ENCODE measurements at places on chromosomes 7 and 10. TPM values are rescaled to one million over a fixed set of nuclear protein-coding genes. Genes with fewer than 3 reads are reported as not detected.
A peak's percentile ranks its signal among the peaks of the same experiment; 100 is the strongest.

DNA sequence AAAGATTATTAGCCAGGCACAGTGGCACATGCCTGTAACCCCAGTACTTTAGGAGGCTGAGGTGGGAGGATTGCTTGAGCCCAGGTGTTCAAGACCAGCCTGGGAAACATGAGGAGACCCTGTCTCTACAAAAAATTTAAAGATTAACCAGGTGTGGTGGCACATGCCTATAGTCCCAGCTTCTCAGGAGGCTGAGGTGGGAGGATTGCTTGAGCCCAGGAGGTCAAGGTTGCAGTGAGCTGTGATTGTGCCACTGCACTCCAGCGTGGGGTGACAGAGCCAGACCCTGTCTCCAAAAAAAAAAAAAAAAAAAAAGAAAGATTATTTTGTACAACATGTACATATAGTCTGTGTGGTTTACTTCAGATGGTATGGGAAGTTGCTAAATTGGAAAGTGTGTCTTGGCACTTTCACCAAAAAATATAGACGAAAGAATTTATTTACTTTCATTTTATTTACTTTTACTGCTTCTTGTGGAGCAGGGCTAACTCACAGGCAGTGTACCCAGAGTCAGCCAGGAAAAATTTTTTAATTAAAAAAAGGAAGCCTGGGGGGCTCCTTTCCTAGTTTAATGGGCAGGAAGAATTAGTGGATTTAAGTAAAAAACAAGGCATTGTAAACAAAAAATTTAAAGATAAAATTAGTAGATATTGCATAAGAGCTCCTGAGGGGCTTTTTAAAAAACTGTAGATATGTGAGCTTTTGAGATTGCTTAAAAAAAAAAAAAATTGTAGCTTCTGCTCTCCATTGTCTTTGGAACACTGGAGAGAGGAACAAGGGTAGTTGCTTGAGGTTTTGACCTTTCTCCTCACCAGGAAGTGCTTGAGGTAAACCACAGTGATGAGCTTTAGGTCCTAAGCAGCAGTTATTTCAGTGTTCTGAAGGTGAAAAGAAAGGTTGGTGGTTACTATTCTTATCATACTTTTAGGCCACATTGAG is 44.6 kb upstream of the VDAC2 start:
- DNase-seq = no peak

DNA sequence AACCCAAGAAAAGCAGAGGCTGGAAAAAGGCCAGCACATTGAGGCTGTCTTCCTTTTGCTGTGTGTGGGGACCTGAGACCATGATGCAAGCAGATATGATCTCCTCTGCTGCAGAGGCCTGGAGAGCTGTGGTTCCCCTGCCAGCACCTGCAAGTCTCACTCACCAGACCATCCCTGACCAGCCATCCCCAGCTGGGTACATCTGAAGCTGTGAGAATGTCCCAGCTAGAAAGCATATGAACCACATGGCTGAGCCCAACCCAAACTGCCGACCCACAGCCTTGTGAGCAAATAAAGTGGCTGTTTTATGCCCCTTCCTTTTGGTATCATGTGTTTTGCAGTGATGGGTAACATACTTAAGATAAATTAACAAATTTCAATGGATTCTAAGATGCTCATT is 114.9 kb downstream of the DYNC2I1 start:
- DNase-seq = no peak

DNA sequence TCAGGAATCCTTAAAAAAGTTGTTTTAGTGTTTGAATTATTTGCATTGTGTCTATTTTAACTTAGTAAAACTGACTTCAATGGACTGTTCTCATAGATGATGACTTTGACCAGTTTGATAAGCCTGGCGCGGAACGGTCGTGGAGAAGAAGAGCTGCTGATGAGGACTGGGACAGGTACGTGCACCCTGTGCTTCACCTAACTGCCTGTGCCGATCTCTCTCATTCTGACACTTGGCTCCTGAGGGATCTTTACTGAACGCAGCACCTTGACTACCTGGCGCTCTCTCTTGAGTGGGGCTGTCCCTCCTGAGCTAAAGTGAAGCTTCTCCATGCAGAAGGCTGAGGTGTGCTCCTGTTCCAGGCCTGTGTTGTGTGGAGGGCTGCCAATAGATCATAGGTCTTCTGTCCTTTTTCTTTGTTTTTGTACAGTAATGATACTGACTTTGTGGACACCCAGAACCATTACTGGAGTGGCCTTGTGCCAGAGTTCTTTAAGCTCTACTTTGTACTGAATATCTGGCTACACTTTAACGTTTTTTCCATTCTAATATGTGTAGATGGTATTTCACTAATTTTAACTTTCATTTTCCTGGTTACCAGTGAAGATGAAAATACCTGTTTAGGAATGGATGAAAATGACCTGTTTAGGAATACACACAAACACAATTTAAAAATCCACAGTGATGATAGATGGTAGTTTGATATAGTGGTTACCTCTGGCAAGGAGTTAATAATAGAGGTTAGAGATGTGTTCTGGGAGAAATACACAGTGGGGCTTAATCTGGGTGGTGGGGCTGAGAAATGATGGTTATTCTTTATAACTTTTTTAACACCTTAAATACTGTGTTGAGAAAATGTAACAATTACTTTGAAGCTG is 20.9 kb downstream of the RBM33 start:
- DNase-seq = peak; percentile 13

GRCh38 chr10:123781956-123782500 is 109.6 kb downstream of the CPXM2 start:
- no peak for DNase-seq

- no peak for DNase-seq
Observed at GRCh38 chr10:133411523-133412380, 12.7 kb downstream of the SPRN start.

GRCh38 chr7:22911889-22912288 is 89.2 kb upstream of the TOMM7 start:
- DNase-seq = peak; percentile 46

DNA sequence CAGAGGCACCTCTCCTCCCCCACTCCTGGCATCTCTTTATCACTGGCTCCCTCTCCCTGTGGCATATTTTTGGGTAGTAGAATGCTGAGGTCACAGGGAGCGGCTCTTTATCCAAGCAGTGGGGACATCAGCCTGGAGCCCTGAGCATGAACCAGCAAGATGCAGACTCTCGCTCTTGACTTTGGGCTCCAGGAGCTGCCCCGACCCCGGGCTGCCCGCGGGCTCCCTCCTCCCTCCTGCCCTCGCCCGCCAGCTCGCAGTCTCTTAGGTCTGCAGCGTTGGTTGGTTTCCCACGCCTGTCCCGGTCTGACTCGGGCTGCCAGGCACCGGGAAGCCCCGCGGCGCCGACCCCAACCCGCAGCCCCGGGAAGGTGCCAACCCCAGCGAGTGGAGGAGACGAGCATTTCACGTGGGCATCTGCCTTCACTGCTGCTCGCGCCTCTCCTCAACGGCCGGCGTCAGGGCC is 1.3 kb downstream of the INSYN2A start:
- DNase-seq = no peak

DNA sequence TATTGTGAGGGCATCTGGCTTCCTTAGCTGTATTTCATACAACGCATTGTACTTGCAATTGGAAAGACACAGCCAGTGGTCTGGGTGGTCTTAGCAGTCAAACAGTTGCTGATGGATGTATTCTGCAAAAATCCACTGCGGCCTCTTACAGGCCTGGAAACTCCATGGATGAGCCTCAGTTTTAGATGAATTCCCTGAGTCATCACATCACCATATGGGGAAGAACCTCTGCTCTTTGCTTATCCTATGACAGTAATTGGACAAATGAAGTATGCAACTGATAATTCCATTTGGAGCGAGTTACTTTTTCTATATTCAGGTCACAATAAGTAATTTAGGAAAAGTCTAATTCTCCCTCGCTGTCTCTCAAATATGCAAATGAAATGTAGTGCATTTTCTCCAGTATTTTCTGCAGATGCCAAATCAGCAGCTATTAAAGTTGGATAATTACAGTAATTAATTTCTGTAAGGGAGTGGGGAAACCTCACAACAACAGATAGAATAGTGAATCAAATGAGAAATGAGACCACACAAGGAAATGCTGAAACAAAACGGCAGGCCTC is 78.8 kb downstream of the WDFY4 start:
- peak; percentile 20 for DNase-seq

- peak; percentile 79 for DNase-seq
Observed at GRCh38 chr10:34449836-34450235, 365.3 kb downstream of the PARD3 start.

GRCh38 chr10:121593281-121594075 is 4.8 kb downstream of the FGFR2 start:
- no peak for DNase-seq

- DNase-seq = no peak
Observed at GRCh38 chr7:85285527-85285926, 98.7 kb upstream of the SEMA3D start.

DNA sequence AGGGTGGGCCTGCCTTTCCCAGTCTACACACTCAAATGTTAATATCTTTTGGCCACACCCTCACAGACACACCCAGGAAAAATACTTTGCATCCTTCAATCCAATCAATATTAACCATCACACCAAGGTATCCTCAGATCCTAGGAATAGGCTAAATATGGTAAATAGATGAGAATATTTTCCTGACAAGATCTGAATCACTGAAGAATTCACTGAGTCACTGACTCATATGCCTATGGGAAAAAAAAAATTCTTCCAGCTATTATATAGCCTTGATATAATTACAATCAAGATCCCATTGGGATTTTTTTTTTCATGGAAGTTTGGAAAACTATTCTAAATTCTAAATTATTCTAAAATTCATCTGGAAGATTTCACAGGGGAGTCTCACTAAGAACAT is 65.8 kb downstream of the INHBA start:
- no peak for DNase-seq

GRCh38 chr7:127546313-127546712 is 39.1 kb downstream of the GCC1 start:
- DNase-seq = no peak

DNA sequence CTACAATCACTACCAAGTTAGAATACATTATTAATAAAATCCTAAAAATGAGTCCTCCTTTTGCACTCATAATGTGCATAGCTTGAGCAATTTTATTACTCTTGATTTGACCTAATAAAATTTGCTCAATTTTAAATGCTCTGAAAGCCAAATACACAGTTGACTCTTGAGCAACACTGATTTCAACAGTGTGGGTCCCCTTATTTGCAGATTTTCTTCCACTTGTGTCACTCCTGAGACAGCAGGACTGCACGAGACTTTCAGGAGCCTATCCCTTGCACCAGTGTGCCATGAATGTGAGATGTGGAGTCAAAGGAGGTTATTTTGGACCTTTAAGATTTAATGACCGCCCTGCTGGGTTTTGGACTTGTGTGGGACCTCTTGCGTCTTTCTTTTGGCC is 23.2 kb downstream of the RNF216 start:
- DNase-seq = no peak

DNA sequence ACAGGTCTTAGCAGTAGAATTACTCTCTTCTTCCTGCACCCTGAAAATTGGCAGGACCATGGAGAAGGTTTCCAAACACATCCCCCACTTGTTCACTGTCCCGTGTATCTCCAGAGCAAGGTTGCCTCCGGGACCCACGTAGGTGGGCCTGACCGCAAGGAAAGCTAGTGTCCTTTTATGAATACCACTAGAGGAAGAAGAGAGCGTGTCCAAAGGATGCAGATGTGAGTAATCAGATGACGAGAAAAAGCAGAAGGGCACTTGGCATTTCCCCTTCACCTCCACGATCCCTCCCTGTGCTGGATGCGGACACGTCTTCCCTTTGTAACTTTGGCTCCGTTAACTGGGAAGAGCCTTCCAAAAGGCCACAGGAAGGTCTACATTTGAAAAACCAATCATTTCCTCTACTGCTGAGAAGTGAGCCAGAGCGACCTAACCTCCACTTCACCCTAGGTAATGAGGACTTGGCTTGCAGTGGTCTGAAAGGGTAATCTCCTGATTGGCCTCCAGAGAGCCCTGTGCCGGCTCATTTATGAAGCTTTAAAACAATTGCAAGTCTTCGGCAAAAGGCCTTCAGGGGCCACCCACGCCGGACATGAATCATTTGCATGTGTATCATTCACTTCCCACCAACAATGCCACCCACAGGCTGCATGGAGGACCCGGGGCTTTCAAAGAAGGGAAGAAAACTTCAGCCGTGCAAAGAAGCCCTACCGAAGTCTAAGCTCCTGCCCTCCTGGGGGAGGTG is 55.4 kb downstream of the LYZL1 start:
- DNase-seq = no peak

DNA sequence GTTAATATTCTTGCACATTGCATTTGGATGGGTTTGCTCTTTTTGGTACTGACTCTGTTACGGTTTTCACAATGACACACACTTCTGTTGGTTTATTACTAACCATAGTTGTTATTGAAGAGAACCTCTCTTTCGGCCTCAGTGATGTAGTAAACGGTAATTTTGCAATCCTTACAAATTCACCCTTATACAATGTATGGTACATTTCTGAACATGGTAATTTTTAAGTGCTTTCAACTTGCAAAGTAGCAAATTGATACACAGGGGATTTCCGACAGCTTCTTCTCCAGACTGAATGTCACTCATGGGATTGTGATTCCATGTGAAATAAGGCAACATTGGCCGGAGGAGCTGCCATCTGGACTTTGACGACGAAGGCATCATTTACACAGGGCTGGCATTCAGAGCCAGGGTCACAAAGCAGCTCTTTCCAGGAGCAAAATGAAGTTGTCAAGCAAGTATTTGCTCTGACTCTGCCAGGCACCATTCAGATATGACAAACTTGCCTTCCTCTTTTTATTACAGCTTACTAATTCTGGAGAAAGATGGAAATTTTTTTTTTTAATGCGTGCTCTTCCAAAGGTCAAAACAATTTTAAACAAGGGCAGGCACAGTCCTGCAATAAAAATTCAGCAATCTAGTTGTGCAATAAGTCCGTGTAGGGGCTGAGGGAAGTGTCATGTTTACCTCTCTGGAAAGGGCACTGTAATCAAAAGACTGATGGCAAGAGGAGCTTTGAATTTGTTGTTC is 711.5 kb upstream of the C7orf33 start:
- DNase-seq = no peak

UCN3 gene
- total RNA-seq = not detected

RAMP3 gene
- total RNA-seq = 3.1 TPM

CNPY1 gene
- total RNA-seq = 0.96 TPM

FLNC gene
- total RNA-seq = 204 TPM

GOLGA7B gene
- total RNA-seq = 0.96 TPM

MMP21 gene
- not detected for total RNA-seq

PLEKHS1 gene
- 2.2 TPM for total RNA-seq

SLC16A12 gene
- total RNA-seq = 2.2 TPM

AKR1C8 gene
- total RNA-seq = 2.9 TPM

Measured in umbilical cord (tissue), 2 donors.